NCI-H1930 (cell line): ENCODE measurements at places on chromosomes 4 and X.

- DNase-seq: no peak
Measured at GRCh38 chr4:145480257-145480656, 1.4 kb upstream of the SMAD1 start.

DNA sequence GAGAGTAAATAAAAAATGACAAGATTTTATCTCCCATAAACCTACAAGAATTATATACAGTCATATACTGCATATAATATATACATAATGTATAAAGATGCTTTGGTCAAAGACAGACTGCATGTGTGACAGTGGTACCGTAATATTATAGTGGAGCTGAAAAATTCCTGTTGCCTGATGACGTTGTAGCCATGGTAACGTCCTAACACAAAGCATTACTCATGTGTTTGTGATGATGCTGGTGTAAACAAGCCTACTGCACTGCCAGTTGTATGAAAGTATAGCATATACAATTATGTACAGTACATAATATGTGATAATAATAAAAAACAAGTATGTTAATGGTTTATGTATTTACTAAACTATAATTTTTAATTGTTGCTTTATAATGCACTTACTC is 245.2 kb upstream of the CENPE start:
- DNase-seq: no peak

GRCh38 chr4:98864560-98864959 is 64.4 kb downstream of the EIF4E start:
- DNase-seq: no peak

- no peak for DNase-seq
Measured at GRCh38 chr4:46211406-46211805, 87.6 kb upstream of the GABRG1 start.

DNA sequence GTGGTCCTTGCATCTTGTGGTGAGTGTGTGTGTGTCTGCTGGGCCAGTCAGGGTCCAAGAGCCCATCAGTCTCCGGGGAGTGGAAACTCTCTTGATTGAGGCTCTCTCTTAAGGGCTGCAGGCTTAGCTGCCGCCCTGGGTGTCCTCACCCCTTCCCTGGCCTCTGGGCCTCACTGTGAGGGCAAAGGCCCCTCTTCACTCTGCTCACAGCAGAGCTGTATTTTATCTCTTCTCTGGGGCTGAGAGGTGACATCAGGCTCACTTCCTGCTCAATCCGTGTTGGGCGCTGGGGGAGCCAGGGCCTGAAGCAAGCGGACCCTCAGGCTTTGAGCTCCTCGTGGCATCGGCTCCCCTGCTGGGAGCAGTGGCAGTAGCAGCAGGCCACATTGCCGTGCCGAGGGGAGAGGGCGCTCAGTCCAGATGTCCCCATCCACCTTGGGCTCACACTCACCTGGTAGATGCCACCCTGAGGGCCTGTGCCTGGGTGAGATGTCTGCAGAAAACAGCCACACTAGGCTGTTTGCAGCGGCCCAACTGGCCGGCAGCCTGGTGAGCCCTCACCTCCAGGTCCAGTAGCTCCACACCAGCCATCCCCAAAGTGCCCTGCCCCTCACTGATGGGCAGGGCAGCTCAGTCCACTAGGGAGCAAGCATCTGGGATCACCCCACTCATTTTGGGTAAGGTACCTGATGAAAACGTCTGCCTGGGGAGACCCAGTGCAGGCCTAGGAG is 24.7 kb upstream of the PRPS1 start:
- no peak for DNase-seq

- DNase-seq: no peak
Measured at GRCh38 chr4:49032440-49033161, 46.5 kb downstream of the CWH43 start.
